ENCODE measurements at places on chromosomes 3 and 15. TPM values are rescaled to one million over a fixed set of nuclear protein-coding genes. Genes with fewer than 3 reads are reported as not detected.

DNA sequence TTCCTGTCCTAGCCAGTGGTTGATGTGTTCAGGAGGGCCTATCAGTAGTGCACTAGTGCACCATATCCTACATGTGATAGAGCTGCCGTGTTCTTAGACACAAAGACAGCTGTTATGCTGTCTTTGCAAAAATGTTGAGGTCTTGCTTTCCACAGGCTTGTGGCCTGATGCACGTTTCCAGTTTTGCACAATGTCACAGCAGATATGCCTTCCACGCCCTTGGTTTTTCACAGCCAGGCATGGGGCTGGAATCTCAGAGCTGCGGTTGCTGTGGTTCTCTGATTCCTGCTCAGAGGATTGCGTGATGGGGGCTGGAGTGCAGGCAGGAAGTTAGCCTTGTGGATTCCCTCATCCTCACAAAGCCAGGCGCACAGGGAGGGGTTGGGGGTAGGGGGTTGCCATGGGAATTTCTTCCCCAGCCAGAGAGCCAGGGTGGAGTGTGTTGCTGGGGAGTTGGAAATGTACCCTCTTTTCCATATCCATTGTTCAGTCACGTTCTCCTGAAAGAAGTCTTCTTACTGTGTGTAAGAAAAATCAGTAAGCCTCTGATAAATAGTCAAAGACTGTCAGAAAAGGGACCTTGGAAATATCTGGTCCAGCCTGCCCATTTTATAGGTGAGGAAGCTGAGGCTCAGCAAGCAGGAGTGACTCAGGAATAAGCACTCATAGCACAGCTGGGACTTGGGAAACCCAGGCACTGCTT lies 79.4 kb downstream of the SMAD3 start:
- H3K4me3 ChIP-seq, result no peak overlapping the region
- peaks cover 13% of the 10 kb centered on the region for H3K36me3 ChIP-seq
- no peaks in the 10 kb centered on the region for H3K27me3 ChIP-seq
- no peak overlapping the region for H3K27ac ChIP-seq

- no peak for DNase-seq
- no peak overlapping the region for H3K4me3 ChIP-seq
- no peaks in the 10 kb centered on the region for H3K36me3 ChIP-seq
- no peak overlapping the region for H3K27ac ChIP-seq
Observed at GRCh38 chr3:110474397-110474796, 597.2 kb upstream of the NECTIN3 start.

DNA sequence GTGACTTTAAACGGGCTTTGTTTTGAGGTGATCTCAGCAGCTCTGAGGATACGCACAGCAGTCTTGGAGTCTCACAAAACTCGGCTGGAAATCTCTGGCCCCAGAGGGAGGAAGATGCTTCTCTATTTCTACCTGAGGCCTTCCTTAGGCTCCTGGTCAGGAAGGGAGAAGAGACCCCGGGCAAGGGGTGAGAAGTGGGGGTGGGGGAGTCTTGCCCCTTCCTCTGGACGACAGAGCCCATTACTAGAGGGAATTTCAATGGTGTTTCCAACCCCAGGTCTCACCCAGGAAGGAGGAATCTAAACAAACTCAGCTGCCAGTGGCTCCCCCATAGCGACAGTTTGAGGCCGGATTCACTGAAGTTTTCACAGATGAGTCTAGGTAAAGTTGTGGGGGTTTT lies 37.4 kb upstream of the PCSK6 start:
- no peaks in the 10 kb centered on the region for H3K36me3 ChIP-seq
- H3K4me3 ChIP-seq, result no peak overlapping the region
- H3K27me3 ChIP-seq, result no peaks in the 10 kb centered on the region
- H3K4me1 ChIP-seq, result no peaks in the 10 kb centered on the region
- DNase-seq, result no peak

- no peak overlapping the region for H3K27ac ChIP-seq
- no peak for DNase-seq
- no peaks in the 10 kb centered on the region for H3K4me1 ChIP-seq
- no peaks in the 10 kb centered on the region for H3K27me3 ChIP-seq
- peaks cover 10% of the 10 kb centered on the region for H3K36me3 ChIP-seq
Observed at GRCh38 chr3:128854475-128854874, 24.9 kb upstream of the ACAD9 start.

DNA sequence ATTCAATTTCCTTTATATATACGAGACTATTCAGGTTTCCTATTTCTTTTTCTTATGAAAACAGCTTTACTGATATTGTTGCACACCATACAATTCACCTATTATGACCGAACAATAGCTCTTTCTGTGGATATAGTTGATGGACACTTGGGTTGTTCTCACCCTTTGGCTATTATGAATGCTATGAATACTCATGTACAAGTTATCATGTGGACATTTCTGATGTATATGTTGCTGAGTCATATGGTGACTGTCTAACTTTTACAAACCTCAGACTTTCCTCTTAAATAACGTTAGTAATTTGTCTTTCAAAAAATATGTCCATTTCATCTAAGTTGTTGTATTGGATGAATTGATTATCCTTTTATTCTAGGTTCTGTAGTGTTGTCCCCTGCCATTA lies 15.7 kb upstream of the USF3 start:
- H3K4me3 ChIP-seq, result no peak overlapping the region
- no peak for DNase-seq
- H3K36me3 ChIP-seq, result peaks cover 12% of the 10 kb centered on the region
- H3K4me1 ChIP-seq, result no peaks in the 10 kb centered on the region
- H3K27me3 ChIP-seq, result peaks cover 21% of the 10 kb centered on the region

GRCh38 chr3:86800116-86800515 lies 190.8 kb downstream of the VGLL3 start:
- H3K27ac ChIP-seq, result no peak overlapping the region
- no peak overlapping the region for H3K4me3 ChIP-seq
- H3K36me3 ChIP-seq, result no peaks in the 10 kb centered on the region
- no peaks in the 10 kb centered on the region for H3K4me1 ChIP-seq

DNA sequence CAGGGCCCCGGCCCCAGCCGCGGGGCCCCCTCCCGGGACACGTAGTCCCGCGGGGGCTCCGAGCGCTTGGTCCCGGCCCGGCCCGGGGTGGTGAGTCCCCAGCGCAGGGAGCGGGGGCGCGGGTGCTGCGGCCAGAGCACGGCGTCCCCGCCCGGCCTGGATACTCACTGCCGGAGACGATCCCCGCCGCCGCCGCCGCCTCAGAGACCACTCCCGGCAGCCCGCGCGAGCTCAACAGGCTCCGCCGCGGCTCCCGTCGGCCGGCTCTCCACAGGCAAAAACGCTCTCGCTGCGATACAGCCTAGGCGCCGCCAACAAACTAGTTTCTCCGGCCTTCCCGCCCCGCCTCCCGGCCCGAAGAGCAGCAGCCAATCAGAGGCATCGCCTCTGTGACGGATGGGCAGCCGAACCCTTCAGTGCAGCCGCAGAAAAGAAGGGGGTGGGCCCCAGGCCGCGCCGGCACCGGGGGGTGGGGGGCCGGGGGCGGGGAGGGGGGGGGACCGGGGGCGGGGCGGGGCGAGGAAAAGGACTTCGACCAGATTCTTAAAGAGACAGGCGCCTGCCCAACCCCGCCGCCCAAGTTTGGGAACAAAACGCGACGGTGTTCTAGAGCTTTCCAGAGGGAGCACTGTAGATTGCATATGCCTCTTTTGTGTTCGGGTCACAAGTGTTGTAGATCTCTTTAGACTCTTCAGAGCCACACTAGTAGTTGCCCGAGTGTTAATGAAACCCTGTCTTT lies at the start of gene KLHL25:
TSS of gene KLHL25 (minus strand) at position 328 of the 739 bp plus-strand sequence. CDS start 25,115 bp downstream, outside the sequence.
- H3K27me3 ChIP-seq, result peaks cover 6% of the 10 kb centered on the region
- peaks cover 3% of the 10 kb centered on the region for H3K36me3 ChIP-seq
- H3K27ac ChIP-seq, result peak within 1 kb of the TSS; percentile 79
- peak within 1 kb of the TSS; percentile 86 for H3K4me3 ChIP-seq
- DNase-seq, result peak; percentile 95

DNA sequence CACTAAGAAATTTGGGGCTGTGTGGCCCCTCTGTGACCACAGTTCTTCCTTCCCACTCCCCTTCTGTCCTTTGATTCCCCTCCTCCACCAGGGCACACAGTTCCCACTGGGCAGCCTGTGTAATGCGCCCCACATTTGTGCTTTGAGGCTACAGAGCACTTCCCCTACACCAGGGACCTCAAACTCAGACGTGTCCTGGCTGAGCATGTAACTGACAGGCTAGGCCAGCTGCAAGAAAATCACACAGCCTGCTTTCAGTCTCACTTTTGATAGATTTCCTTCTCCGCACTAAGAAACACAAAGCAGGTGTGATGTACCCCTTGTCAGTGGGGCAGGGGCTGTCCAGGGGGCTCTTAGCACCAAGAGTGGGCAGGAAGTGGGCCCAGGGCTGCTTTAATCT lies 29.6 kb downstream of the PRKCD start:
- H3K27ac ChIP-seq, result no peak overlapping the region
- H3K4me3 ChIP-seq, result no peak overlapping the region
- H3K27me3 ChIP-seq, result no peaks in the 10 kb centered on the region
- no peak for DNase-seq
- H3K36me3 ChIP-seq, result peaks cover 12% of the 10 kb centered on the region

DNA sequence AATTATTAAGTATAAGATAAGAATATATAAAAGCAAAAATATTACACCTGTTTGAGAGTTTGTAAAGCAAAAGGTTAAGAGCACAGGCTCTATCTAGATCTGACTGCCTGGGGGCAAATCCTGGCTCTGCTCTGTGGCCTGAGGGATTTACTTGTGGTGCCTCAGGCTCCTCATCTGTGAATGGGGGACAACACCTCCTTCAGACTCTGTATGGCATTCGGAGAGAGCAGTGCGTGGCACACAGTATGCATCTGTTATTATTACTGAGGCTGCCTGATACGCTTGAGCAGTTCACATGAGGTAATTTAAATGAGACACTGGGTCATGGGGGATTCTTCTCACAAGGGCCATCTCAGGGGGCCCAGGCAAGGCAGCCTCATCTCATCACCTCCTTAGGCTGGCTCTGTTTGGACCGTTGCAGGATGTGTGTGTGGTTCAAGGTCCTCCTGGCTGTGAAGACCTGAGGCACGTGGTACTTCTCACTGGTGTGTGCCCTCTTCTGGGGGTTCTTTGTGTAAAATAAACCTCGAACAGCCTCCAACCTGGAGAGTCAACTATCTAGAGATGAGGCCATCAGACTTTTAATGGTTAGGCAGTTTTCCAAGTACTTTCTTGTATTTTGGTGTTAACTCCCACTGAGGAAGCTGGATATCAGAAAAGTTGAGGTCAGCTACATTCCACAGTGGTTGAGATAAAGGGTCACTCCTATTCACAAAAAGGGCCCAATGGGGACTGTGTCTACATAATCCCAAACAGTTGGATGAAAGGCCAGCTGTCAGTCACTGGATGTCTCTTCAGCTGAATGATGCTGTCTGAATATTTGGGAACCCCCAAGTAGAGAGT lies 9.0 kb downstream of the GNB5 start:
- no peak overlapping the region for H3K27ac ChIP-seq
- peaks cover 2% of the 10 kb centered on the region for H3K36me3 ChIP-seq
- DNase-seq, result no peak
- no peaks in the 10 kb centered on the region for H3K27me3 ChIP-seq
- H3K4me1 ChIP-seq, result peaks cover 35% of the 10 kb centered on the region

GRCh38 chr3:154176036-154176435 lies 54.8 kb downstream of the ARHGEF26 start:
- H3K4me1 ChIP-seq, result no peaks in the 10 kb centered on the region
- H3K27ac ChIP-seq, result no peak overlapping the region
- H3K36me3 ChIP-seq, result no peaks in the 10 kb centered on the region

- no peaks in the 10 kb centered on the region for H3K27me3 ChIP-seq
- no peak for DNase-seq
- peaks cover 52% of the 10 kb centered on the region for H3K4me1 ChIP-seq
Observed at GRCh38 chr3:183519891-183520290, 35.6 kb downstream of the KLHL6 start.

DNA sequence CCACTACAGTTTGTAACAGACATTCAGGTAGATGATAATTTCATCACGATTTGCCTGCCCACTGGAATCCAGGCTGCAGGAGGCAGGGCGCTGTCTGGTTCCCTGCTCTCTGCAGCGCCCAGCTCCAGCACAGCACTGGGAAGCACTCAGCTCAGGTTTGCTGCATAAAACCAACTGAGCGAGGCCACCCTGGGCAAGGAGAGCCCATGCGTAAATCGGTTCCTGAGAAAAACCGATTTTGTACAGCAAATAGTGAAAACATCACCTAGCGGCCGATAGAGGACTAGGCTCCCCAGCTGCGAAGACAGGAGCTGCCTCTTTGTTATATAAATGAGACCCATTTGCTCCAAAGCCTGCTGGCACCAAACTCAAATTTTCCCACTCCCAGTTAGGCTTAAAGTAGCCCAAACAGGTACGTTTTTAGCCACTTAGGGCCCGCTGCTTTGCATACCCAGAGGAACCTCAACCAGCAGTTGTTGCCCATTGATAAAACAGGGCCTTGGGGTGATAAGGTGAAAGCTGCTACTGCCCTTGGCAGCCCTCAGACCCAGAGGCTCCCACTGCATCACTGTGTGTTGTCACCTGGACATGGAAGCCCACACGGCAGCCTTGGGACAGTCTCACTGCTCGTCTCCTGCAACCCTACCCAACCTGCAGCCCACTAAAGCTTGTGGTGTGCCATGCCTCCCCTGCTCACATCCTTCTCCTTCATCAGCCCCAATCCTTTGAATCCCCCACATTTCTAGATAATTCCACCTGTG lies 47.5 kb downstream of the ALDH1L1 start:
- H3K36me3 ChIP-seq, result no peaks in the 10 kb centered on the region

GRCh38 chr3:184378651-184379357 lies 797 bp upstream of the THPO start:
- no peak for DNase-seq
- peaks cover 3% of the 10 kb centered on the region for H3K4me1 ChIP-seq
- peaks cover 55% of the 10 kb centered on the region for H3K27me3 ChIP-seq
- no peak overlapping the region for H3K4me3 ChIP-seq

DNA sequence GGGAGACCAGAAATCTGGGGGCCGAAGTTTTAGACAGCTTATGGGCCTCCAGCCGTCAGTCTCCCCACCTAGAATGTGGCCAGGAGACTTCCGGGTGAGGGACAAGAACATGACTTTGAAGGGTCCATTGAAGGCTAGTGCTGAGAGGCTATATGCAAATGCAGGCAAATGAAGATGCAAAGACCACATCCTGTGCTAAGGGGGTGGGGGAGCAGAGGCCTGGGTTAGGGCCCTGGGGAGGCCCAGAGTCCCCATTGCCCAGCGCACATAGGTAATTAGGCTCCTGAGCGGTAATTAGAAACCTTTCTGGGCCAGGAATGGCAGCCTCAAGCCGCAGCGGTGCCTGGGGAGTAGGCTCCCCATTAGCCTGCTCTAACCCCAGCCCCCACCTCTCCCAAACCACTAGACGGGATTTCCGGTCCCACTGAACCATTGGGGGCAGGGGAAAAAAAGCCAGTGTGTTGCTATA lies 6.8 kb downstream of the CSK start:
- peaks cover 79% of the 10 kb centered on the region for H3K4me1 ChIP-seq
- H3K36me3 ChIP-seq, result peaks cover 74% of the 10 kb centered on the region
- DNase-seq, result peak; percentile 90
- peak overlapping the region; percentile 90 for H3K4me3 ChIP-seq

Gene FBXW12
- not detected for total RNA-seq

Gene IL17RE
- 1.8 TPM for total RNA-seq

Gene SHISA5
- total RNA-seq, result 201 TPM

Gene CELF6
- total RNA-seq, result 0.45 TPM

Gene SCAMP2
- 96.9 TPM for total RNA-seq

Gene ZIC1
- total RNA-seq, result not detected

Gene MAP6D1
- total RNA-seq, result 0.91 TPM
